ENCODE measurements at places on chromosomes 1 and 21. TPM values are rescaled to one million over a fixed set of nuclear protein-coding genes. Genes with fewer than 3 reads are reported as not detected.

TMCC2 gene
- total RNA-seq = 1.7 TPM

PLA2G2A gene
- not detected for total RNA-seq

PDE9A gene
- not detected for total RNA-seq

S100A1 gene
- total RNA-seq = not detected

Measured in GM23248 (cell line).